T-helper 17 cell (primary cell): ENCODE measurements at places on chromosomes 6 and 20. TPM values are rescaled to one million over a fixed set of nuclear protein-coding genes. Genes with fewer than 3 reads are reported as not detected.

DNA sequence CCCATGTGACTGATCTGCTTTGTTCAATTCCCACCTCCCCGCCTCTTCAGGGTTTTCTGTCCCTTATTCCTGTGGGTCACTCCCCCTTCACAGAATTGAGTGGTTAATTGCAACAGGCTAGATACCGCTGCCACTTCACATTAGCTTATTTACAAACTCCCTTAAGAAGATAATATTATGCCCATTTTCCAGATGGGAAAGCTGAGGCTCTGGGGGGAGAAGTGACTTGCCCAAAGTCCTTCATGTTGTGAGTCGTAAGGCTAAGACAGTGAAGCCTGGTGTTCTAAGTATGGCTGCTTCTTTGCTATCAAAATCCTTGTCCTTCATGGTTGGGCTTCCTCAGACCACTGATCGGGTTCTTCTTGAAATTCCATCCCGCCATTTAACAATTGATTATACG is 39.9 kb upstream of the PBOV1 start:
- H3K27me3 ChIP-seq, result peaks cover 64% of the 10 kb centered on the region
- H3K36me3 ChIP-seq, result no peaks in the 10 kb centered on the region
- DNase-seq, result no peak
- no peaks in the 10 kb centered on the region for H3K4me1 ChIP-seq
- H3K4me3 ChIP-seq, result no peak overlapping the region

ANGPT4 gene
- not detected for total RNA-seq

GRCh38 chr20:53337390-53338101 is 256.1 kb downstream of the ZNF217 start:
- H3K27ac ChIP-seq, result no peak overlapping the region
- H3K27me3 ChIP-seq, result no peaks in the 10 kb centered on the region
- DNase-seq, result no peak
- no peaks in the 10 kb centered on the region for H3K4me1 ChIP-seq

DNA sequence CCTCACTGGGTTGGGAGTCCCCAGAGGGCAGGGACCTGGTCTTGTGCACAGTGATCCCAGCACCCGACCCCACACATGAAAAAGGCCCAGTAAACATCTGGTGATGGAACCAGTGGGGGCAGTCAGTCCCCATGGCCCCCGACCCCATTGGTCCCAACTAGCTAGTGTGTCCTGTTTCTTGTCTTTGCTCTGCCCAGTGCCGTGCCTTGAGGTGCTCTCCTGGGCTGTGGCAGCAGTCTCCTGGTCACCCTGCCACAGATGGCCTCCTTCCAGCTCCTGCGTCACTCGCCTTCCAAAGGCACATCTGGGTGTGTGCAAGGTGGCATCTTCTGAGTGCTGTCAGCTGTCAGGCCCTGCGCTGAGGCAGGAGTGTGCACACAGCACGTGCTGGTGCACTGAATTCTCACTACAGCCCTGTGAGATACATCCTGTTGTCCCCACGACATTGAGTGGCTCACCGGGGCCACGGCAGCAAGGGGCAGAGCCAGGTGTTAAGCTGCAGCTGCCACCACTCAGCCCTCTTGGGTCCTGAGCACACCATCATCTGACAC is 3.9 kb downstream of the NPEPL1 start:
- no peaks in the 10 kb centered on the region for H3K27me3 ChIP-seq
- DNase-seq, result no peak
- H3K36me3 ChIP-seq, result peaks cover 2% of the 10 kb centered on the region
- no peak overlapping the region for H3K27ac ChIP-seq

GRCh38 chr6:169986848-169987498 is 235.6 kb downstream of the ERMARD start:
- H3K27ac ChIP-seq, result no peak overlapping the region
- H3K27me3 ChIP-seq, result peaks cover 13% of the 10 kb centered on the region
- no peak for DNase-seq
- H3K4me1 ChIP-seq, result peaks cover 18% of the 10 kb centered on the region
- no peak overlapping the region for H3K4me3 ChIP-seq

- no peaks in the 10 kb centered on the region for H3K36me3 ChIP-seq
- DNase-seq, result no peak
- peaks cover under 1% of the 10 kb centered on the region for H3K27me3 ChIP-seq
- peaks cover under 1% of the 10 kb centered on the region for H3K4me1 ChIP-seq
Observed at GRCh38 chr20:54086507-54087039, 16.2 kb upstream of the BCAS1 start.
